GM12864 (cell line): ENCODE measurements at places on chromosomes 4 and X.

DNA sequence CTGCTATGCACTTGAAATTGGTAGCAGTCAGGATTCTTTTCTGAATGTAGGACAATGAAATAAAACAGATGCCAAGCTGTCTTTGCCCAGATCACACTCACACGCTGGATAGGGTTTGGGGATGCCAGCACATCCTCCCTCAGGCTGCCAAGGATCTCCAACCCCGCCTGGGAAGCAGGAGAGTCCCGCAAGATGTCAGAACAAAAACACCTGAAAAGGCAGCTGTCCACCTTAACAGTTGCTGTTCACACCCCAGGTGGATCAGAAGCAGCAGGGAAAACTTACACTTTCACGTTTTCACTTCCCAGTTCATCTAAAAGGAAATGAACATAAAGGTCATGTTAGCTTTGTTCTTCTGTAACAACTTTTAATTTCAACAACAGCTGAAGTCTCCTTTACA lies 35.7 kb downstream of the TMEM154 start:
- DNase-seq, result no peak

DNA sequence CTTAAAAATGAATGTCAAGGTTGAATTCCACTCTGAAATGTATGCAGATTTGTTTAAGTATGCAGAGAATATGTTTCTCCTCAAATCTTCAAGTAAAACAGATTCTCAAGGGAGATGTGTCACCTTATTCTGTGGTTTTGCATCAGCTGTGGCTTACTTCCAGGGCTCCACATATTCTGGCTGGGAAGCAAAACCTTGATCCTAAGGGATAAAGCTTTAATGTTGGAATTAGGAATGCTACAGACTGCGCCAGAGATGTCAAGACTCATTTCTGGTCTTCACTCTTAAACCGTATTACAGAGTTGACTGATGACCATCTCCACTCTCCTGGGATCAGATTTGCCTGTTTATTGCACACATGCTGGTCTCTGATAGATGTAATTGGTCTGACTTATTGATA lies 143.9 kb upstream of the DIPK2B start:
- DNase-seq, result no peak

GRCh38 chr4:185723631-185724260 lies 88.2 kb downstream of the SORBS2 start:
- DNase-seq, result no peak

GRCh38 chr4:47914926-47915237 lies 499 bp upstream of the NFXL1 start:
- no peak for DNase-seq
